ENCODE measurements at places on chromosomes 1 and 21.

- DNase-seq: no peak
Observed at GRCh38 chr1:201596101-201596868, 57.4 kb downstream of the NAV1 start.

- DNase-seq: no peak
Observed at GRCh38 chr1:153698923-153699714, 20.6 kb downstream of the NPR1 start.

DNA sequence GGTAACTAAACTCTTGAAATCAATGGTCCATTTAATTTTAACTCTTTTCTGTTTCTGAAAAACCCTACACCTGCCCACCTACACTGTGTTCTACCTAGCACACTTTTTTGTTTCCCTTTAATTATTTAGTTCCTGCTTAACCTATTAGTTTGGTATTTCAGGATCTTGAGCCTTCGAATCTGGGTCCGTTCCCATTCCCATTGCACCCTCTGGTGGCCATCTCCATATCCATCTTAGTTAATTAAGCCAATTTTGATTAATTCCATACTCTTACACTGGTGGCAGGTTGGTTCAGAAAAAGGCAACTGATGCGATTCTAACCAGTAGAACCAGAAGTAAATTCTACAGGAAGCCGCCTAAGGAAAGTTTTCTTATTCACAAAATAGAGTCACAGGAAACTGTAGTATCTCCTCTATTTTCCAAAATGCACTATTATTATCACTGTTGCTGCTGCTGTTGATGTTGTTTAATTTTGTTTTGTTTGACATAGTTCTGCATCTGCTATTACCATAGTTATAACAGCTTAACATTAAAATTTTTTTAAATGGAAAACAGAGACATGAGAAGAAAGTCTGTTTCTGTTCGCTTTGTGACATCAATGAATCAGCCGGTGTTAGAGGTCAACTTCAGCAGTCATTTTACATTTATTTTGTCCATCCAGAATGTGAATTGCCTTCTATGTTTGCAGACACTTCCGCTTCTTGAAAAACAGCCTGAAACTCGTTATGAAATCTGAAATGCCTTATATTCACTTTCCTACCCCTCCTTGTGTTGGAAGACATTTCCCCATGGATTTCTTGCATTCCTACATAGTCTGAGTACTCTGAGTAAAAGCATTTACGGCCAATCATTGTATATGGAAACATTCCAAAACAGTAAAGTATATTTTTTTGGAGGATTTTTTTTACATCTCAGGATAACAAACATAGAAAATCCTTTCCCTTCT is 115.5 kb upstream of the NCAM2 start:
- DNase-seq: peak; percentile 46

- DNase-seq: peak; percentile 78
Observed at GRCh38 chr1:1305300-1306069, 2.2 kb downstream of the ACAP3 start.

- no peak for DNase-seq
Observed at GRCh38 chr1:203461717-203462116, 13.9 kb upstream of the PRELP start.

Data from glutamatergic neuron (in vitro differentiated cells).